AG04450 (cell line): ENCODE measurements at places on chromosomes 16 and 17.

- no peak for DNase-seq
These were observed 402.7 kb downstream of the SOX9 start for GRCh38 chr17:72523491-72523890.

GRCh38 chr17:66584927-66585326 is 250.0 kb upstream of the CACNG5 start:
- no peak for DNase-seq

GRCh38 chr16:67169011-67169451 is 1.3 kb upstream of the NOL3 start:
- no peak for DNase-seq

GRCh38 chr17:14297161-14297851 is 3.6 kb upstream of the HS3ST3B1 start:
- no peak for DNase-seq

GRCh38 chr16:16145286-16145685 is 78.0 kb downstream of the ABCC6 start:
- DNase-seq = no peak

DNA sequence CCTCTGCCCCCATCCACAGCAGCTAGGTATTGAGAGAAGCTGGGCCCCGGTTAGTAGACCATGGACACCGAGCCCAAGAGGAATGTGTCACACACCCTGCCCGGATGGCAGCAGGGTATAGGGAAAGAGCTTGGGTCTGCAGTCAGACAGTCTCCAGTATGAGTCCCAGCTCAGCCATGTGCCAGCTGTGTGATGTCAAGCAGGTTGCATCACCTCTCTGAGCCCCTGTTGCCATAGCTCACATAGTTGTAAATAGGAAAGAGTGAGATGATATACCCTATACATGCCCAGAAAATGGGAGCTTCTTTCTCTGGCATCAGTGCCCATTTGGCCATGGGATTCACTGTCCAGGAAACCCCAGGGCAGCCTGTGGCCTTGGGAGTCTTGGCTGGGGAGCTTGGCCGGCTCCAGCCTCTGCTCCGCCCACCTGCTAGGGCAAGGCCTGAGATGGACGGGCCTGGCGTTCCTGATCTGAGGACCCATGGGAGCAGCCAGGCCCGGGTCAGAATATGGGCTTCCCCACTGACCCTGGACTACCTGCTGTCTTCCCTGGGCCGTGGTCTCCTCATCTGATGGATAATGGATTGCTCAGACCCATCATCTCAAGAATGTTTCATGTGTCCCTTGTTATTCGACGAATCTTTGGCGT is 13.2 kb downstream of the CD300LG start:
- DNase-seq = no peak

- DNase-seq = no peak
These were observed 15.0 kb downstream of the CBX4 start for GRCh38 chr17:79824234-79824633.

DNA sequence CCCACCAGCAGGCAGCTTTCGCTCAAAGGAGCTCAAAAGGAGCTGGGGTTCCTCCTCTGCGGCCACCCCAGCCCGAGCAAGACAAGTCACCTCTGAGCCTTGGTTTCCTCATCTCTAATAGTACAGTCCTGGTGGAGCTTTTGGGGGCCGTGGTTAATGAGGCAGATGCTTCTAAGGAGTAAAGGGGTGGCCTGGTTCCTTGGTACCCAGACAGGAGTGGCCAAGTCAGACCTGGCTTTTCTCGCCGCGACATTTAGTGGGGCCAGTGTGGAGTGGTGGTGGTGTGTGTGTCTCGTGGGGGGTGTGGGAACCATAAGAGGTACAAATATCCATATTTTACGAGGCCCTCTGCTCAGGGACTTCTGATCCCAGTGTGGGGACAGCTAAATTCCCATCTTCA is 6.7 kb downstream of the FOXF1 start:
- no peak for DNase-seq
